ENCODE measurements at places on chromosomes 3 and 15.

DNA sequence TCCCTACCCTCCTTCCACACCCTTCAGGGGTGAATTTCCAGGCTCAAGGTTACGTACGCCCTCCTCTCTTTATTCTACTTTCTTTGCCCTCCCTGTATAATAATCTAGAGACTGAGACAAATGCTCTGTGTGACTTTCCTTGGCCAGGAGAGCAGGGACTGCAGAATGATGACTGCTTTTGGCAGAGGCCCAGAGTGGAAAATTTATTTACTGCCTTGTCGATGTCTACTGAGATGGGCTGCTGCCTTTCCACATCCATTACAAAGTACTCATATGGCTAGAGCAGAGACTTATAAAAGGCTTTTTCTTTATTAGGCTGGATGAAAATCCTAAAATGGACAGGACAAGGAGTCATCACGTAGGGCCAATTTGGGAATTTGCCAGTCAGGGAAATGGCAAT is 576.2 kb downstream of the TUSC7 start:
- DNase-seq = no peak

DNA sequence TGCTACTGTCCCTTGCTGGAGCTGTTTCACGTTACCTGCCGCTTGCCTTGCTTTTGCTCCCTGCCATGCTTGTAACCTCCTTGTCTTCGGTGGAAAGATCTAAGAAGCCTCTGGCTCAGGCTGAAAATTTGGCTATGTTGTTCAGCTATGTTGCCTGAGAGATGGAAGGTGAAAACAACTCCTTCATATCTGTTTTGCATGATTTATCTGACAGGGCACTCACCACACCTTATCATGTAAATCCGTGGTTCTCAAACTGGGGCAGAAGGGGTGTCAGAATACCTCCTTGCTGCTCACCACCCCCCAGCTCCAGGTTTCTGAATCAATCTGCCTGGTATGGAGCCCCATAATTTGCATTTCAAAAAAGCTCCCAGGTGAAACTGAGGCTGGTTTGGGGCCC is 6.5 kb upstream of the CORO2B start:
- no peak for DNase-seq

DNA sequence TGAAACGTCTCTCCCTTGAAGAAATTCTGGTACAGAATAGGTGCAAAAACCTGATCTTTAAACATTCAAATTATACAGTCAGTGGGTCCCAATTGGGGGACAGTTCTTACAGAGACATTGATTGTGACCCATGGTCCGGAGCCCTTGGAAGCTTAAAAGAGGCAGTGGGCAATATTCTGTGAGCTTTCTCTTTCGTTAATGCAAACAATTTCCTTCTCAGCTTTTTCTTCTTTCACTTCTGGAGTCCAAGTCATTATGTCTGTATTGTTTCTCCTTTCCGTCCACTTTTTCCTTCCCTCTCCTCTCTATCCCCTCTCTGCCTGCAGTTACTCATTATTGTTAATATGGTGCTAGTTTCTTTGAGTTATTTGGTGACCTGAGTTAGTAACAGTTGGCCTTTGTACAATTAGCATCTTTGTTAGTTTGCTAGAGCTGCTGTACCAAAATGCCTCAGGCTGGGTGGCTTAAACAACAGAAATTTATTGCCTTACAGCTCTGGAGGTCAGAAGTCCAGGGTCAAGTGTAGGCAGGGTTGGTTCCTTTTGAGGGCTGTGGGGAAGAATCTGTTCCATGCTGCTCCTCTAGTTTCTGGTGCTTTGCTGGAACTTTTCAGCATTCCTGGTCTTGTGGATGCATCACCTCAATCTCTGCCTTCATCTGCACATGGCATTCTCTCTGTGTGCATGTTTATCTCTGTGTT is 102.6 kb downstream of the GMPS start:
- DNase-seq = no peak

GRCh38 chr3:12948891-12949711 is 107.7 kb upstream of the RPL32 start:
- DNase-seq = no peak

- no peak for DNase-seq
These were observed 260.9 kb upstream of the HES1 start for GRCh38 chr3:193874997-193875593.

GRCh38 chr3:150936693-150937092 is 31.5 kb upstream of the MINDY4B start:
- no peak for DNase-seq

DNA sequence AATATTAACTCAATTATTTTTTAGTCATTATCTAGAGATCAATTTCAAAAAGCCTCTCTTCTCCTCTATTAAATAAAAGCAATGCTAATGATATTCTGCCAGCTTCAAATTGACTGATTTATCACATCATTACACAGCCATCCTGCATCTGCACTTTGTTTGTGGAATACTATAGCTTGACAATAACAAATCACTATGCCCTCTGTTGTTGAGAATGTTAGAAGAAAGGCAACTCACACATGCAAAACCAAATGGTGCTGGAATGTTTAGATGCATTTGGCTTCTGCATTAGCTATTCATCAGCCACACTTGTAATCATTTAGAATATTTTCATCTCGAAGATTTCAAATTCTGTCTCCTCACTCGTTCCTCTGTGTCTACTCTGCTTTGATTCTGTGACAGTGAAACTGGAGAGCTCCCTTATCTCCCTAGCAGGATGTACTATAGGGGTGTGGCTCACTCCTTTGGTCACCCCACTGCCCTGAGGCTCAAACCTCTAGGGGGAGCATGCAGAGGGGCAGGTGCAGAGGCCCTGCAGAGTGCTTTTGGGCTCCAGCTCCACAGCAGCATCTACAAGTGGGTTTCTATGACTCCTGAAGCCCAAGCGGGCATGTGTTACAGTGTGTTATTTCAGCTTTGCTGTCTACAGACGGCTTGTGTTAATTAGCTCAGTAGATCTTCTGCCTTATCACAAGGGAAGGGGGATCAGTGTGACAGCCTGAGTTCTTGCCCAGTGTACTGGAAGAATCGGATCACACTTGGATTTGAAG is 454.1 kb upstream of the BCHE start:
- DNase-seq = no peak

GRCh38 chr15:89486726-89487050 is 9.7 kb downstream of the RHCG start:
- no peak for DNase-seq

DNA sequence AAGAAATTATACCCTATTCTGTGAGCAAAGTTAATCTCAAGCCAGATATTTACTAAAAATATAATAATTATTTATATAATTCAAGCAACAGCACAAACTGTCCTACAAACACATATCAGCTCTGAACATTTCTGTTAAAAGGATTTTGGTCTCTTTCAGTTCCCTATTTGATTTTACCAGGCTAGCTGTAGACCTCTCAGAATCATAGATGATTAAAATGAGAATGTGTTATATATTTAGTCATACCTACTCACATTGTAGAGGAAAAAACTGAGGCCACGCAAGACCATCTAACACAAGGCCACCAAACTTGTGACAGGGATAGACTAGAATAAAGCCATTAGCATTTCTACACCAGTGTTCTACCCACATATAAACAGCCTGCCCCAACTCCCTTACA is 28.5 kb downstream of the ACKR4 start:
- no peak for DNase-seq
